ENCODE measurements at places on chromosomes 16 and 17. TPM values are rescaled to one million over a fixed set of nuclear protein-coding genes. Genes with fewer than 3 reads are reported as not detected.

The DLX4 gene
- not detected for total RNA-seq

DNA sequence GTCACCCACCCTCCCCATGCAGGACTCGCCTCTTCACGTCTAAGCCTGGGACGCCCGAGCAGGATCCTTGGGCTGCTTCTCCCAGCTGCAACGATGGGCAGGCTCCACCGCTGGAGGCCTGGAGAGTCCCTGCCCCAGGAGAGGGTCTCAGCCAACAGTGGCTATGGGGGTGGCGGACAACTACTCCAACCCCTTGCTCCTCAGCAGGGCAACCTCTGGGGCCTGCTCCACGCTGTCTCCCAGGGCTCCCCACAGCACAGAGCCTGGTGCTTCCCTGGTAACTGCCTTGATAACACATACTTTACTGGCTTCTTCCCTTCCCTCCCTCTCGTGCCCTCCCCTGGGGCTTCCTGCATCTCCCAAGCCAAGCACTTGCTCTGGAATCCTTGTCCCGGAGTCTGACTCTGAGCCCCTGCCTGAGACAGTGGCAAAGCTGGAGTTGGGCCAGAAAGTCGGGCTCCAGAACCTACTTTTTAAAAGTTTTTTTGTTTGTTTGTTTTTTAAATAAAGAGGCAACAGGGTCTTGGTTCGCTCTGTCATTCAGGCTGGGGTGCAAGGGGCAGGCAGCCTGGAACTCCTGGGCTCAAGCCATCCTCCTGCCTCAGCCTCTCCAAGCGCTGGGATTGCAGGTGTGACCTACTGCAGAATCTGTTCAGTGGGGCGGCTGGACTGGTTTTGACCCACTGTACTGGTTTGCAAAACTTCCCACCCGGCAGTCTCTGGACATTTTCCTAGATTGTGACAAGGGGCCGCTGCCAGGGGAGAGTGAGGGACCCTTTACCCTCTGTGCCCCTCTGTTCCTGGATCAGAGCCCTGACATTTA lies 99.4 kb downstream of the TNFRSF13B start:
- no peak for DNase-seq

The GUCY2D gene
- total RNA-seq, result not detected

- peak; percentile 33 for DNase-seq
These were observed 13.9 kb downstream of the RECQL5 start for GRCh38 chr17:75652934-75653549.

DNA sequence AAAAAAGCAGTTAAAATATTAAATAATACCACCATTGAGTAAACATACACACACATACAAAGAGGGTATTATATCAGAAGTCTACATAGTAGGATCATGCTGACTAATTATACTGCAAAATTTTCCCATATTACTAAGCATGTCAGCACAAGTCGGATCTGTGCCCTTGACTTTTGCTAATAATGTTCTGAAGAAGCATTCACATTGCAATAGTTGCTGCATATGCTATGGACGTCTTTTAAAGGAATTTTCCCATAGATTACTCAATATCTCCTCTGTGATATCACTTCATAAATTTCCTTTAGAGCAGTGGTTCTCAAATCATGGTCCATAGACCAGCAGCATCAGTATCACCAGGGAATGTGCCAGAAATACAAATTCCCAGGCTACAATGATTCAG lies 110.9 kb upstream of the NUDT7 start:
- no peak for DNase-seq

The RHBDL3 gene
- 7.2 TPM for total RNA-seq

GRCh38 chr17:47850692-47851573 lies at the start of gene SP6:
Gene SP6 (minus strand): TSS chr17:47851163. CDS start chr17:47848429, 2,734 bp downstream.
- peak; percentile 73 for DNase-seq

DNA sequence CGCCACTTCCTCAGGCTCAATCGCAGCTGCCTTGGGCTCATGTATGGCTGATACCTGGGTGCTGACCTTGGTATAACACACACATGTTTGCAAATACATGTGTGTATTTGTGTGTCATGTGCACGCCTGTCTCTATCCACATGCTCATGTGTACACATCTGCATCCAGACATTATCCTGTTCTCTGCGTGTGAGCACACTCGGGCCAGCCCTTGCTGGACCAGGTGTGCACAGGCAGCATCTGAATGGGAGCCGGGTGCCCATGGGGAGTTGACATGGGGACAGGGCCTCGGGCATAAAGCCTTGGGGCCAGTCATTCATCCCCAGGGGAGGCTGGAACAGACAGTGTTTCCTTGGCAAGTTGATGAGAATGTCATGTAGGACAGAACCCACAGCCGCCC lies 29.1 kb upstream of the CRHR1 start:
- DNase-seq, result no peak

DNA sequence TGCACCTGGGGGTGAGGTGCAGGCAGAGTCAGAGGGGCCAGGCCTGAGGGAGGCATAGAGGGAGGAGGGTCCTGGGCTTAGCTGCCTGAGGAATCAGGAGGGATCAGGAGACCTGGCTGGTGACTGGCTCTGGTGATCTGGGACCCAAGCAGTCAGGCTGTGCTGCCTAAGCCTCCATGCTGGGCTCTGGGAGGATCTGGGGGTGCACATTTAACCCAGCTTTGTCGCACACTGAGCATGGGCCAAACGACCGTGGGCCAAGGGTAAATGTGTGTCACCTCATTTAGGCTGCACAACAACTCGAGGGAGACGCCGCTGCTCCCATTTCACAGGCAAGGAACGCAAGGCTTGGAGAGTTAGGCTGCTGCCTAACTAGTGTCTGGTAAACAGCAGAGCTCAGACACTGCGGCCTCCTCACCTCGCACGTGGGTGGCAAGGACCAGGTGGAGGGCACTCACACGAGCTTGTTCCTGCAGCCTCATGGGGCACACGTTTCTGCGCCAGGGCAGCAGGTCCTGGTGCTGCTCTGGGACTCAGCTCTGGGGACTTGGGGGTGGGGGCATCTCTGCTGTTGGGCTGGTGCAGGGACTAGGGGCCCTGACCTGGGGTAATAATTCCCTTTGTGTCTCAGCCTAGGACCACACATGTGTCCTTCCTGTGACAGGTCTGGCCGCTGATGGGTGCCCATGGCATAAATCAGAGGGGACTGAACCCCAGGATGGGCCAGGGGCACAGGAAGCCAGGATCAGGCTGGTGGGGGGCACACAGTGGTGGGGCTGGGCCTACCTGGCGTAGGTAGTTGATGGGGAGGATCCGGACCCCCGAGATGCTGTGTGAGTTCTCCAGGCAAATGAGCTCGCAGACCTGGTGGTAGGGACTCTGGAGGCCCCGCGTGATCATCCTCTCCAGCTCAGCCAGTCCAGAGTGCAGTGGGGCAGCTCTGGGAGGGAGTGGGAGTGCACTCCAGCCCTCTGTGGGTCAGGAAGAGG lies 18.7 kb downstream of the TMEM235 start:
- no peak for DNase-seq

The C16orf82 gene
- not detected for total RNA-seq

GRCh38 chr17:76501018-76501826 lies at the start of gene RHBDF2:
Gene RHBDF2 (minus strand): TSS chr17:76501423. CDS start chr17:76481524, 19,899 bp downstream.
- DNase-seq, result peak; percentile 82

Data from Caki2 (cell line).